ENCODE measurements at places on chromosomes 13 and 19.
A peak's percentile ranks its signal among the peaks of the same experiment; 100 is the strongest.

DNA sequence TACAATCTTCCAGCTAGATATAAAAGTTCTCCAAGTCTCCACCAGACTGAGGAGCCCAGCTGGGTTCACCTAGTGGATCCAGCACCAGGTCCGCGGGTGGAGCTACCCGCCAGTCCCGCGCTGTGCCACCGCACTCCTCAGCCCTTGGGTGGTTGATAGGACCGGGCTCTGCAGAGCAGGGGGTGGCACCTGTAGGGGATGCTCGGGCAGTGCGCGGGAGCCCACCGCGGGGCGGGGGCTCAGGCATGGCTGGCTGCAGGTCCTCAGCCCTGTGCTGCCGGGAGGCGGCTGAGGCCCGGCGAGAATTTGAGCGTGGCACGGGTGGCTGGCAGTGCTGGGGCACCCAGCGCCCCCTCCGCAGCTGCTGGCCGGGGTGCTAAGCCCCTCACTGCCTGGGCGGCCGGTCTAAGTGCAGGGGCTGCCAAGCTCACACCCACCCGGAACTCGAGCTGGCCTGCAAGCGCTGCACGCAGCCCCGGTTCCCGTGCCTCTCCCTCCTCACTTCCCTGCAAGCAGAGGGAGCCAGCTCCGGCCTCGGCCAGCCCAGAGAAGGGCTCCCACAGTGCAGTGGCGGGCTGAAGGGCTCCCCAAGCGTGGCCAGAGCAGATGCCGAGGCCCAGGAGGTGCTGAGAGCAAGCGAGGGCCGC is 542.8 kb upstream of the PCDH9 start:
- no peak for DNase-seq

- DNase-seq, result peak; percentile 27
These were observed 2.6 kb downstream of the POU2F2 start for GRCh38 chr19:42129399-42130253.

- DNase-seq, result no peak
These were observed 14.3 kb downstream of the ZBTB7A start for GRCh38 chr19:4052114-4052992.

- DNase-seq, result no peak
These were observed 865.7 kb upstream of the SLC10A2 start for GRCh38 chr13:103931885-103932284.

DNA sequence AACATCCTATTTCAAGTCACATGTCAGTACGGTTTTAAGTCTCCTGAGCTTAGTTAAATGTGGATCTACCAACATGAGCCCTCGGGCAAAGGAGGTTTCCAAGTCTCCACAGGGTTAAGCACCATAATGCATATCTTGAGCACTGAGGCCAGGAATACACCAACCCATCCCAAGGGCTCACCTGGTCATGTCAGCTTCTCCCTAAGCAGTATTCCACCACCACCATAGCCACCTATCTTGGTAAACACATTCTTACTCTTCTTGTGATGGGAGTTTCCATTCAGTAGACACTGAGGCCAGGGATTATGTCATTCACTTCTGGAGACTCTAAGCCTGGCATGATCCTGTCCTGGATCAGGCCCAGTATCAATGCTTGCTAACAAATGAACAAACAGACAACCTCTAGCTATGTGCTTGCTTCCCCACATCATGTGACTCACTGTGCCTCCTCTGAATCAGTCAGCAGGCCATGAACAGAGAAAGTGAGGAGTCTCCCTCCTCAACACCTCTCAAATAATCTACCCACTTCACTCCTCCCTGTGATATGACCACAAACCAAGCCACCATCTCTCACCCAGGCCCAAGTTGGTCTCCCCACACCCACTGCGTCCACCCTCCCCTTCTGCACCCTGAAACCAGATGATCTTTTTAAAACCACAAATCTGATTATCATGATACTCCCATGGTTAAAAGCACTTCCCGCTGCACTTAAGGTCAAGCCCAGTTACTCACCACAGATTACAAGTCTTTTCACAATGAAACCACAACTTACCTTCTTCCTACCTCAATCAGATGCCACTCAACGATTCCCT is 5.8 kb downstream of the PEG3 start:
- no peak for DNase-seq

- no peak for DNase-seq
These were observed 4.3 kb upstream of the C19orf25 start for GRCh38 chr19:1483131-1483978.

- DNase-seq, result no peak
These were observed 673 bp downstream of the ZNF486 start for GRCh38 chr19:20167651-20168122.

GRCh38 chr19:11463391-11463790 is 17.5 kb downstream of the ELAVL3 start:
- DNase-seq, result no peak

- DNase-seq, result no peak
These were observed 1.3 kb upstream of the PPAN start for GRCh38 chr19:10104665-10105508.

DNA sequence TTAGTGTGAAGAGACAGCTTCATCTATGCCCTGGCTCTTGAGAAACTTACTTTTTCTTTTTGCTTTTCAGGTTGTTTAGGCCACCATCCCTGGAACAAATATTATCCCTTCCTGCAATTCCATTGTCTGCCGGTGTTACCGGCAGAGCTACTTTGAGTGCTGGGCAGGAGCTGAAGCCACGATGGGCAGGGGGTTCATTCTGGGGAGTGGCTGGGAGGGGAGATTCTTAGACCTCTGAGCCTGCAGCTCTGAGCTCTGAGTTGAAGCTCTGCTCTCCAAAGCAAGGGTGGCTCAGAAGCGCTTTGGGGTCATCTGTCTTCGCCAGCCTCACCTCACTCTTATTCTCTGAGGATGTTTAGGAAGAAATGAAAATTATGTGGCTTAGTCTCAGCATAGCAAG is 1066.6 kb upstream of the SLC10A2 start:
- no peak for DNase-seq

- DNase-seq, result no peak
These were observed 47.6 kb upstream of the SLC15A1 start for GRCh38 chr13:98800078-98800477.

DNA sequence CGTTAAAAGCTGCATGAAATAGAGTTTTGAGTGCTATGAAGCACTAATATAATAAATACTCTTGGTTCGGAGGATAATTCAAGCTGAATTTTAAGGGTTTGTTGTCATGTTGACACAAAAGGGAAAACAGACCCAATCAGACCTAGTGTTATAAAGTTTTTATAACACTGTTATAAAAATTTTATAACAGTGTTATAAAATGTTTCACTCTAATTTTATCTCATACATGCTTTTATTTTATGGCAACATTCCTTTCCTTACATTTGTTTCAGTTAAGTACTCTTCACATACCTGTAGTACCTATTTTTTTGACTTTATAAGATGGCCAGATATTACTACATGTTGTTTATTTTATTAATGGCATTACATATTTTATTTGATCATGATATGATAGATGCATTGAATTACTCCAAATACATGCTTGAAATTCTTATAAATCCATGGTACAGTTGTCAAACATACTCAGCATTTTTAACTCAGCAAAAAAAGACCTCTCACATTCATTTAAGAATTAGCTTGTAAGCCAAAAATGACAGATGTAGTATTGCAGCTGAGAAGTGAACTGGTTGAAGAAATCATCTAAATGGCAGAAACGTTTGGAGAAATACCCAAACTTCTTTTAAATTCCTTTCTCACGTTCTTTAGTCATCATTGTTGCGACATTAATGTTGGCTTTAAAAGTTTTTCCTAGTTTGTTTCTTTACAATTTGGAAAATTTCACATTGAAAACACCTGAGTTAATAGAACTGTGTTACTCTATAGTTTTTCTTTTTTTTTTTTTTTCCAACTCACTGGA is 104.5 kb downstream of the PIBF1 start:
- no peak for DNase-seq

- DNase-seq, result no peak
These were observed 33.3 kb downstream of the MCF2L start for GRCh38 chr13:113002206-113002912.

- DNase-seq, result no peak
These were observed 26.7 kb upstream of the RNASEH2B start for GRCh38 chr13:50882816-50883435.

DNA sequence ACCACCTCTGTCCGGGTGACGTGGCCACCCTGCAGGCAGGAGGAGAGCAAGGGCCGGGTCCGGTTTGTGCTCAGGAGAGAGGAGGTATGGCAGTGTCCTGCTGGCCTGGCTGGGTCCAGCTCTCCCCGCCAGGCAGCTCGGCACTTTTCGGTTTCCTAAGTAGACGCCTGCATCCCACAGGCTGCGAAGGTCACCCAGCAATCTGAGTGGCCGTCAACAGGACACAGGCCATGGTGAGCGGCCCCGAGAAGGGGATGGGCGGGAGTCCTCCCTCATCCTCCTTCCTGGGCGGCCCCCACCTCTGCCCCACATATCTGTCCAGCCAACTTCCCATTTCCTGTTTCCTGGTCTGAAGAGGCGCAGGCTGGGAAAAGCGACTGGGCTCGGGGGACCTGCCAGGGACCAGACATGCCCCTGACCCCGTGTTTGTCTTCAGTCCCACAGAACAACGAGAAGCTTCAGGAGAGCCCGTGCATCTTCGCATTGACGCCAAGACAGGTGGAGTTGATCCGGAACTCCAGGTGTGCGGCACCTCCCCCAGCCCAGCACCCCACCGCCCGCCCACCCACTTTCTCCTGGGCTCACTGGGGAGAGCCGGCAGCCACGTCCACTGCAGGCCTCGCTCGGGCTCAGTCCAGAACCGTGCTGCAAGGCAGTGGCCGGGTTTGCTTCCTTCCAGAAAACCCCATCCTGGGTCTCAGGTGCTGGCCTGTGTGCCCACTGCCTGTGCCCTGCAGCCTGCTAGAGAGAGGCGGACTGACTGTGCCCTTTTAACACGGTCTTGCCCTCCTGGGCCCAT is 16.3 kb downstream of the PIAS4 start:
- DNase-seq, result no peak

- DNase-seq, result no peak
These were observed 13.4 kb downstream of the CAPS start for GRCh38 chr19:5927441-5927821.

GRCh38 chr13:110677731-110678545 is 28.0 kb downstream of the CARS2 start:
- DNase-seq, result no peak

GRCh38 chr19:19417046-19417445 is 11.6 kb downstream of the GATAD2A start:
- DNase-seq, result no peak

DNA sequence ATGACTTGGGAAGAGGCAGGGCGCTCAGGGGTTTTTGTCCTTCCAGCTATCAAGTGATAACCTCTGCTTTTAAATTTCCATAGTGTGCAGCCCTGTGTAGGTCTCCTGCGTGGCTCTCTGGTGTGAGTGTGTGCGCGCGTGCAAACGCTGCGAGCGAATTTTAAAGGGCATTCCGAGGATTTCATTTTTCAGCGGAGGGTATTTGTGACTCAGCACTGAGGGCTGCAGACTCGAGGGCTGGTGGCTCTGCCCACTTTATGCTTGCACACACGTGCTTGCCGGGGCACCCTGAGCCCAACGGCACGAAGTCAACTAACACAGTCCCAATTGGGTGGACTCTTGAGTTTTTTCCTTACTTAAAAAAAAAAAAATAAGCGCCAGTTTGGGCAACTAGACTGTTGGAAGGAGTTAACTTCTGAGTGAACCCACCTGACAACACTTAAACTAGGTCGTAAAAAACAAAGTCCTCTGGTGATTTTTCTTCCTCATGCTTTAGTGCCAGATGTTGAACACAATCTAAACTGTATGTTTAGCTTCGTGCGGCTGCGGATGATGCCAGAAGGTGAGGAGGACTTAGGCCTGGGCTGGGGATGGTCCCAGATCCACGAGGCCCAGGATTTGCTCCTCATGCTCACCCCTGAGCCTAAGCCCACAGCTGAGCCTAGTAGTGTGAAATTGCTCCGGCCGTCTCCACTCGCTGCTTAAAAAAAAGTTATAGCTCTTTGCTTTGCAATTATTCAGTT is 2.1 kb downstream of the FGF9 start:
- DNase-seq, result no peak

DNA sequence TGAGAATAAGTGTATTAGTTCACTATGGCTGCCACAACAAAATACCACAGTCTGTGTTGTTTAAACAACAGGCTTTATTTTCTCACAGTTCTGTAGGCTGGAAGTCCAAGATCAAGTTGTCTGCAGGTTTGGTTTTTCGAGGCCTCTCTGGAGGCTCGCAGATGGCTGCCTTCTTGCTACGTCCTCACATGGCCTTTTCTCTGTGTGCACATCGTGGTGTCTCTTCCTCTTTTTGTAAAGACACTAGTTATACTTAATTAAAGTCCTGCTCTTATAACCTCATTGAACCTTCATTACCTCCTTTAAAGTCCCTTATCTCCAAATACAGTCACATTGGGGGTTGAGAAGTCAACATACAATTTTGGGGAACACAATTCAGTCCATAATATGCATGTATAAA is 10.6 kb downstream of the CSNK1A1L start:
- no peak for DNase-seq

- DNase-seq, result no peak
These were observed 169.5 kb downstream of the DCLK1 start for GRCh38 chr13:35961461-35962220.

DNA sequence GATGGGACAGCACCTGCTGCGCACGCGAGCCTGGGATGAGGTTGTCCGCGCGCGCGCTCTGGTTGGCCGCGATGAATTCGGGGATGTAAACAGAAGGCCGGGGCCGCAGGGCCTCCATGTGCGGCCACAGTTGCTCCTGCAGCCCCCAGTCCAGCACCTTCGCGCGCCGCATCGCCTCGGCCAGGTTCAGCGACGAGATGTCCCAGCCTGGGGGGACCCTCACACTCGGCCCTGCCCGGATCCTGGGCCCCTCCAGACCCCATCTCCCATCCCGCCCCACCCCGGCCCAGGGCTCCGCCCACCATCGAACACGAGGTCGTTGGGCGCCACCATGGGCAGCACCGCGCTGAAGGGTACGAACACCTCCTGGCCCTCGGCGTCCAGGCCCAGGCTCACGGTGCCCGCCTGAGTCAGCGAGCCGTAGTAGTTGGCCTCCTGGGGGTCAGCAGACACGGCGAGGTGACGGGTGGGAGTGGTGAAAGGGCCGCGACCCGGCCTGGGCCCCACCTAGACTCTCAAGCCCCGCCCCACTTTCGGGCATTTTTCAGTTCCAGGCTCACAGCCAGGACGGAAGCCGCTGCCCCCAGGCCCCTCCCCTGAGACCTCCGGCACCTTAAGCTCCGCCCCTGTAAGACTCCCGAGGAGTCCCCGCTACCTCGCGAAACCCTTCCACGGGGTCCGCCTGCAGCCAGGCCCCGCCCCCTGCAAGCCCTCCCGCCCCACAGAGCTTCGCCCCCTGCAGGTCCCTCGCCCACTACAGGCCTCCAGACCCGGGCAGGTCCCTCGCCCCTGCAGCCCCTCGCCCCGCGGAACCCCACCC is 1.1 kb downstream of the ISYNA1 start:
- DNase-seq, result no peak

DNA sequence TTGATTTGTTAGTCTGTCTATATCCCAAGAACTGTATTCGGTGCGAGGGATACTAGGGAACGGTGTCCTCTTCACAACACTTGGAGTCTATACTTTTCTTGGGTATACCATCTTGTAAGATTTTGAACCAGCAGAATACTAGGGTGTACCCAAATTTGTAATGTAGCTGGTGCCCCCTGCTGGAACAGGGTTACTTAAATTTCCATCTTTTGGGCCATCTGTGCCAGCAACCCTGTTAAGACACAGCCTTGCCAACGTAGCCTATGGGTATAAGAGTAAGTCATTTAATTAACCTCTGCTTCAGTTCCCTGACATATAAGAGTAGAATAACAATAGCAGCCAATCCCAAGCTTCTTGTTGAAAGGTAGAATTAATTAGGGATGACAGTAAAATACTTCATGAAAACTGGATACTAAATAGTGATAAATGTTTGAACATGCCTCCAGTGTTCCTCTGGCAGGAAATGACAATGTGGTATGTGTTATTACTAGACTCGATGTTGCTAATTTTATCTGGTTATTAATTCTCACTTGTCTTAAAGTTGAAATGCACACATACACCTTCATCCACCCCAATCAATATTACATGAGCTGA is 607.6 kb downstream of the FGF9 start:
- DNase-seq, result no peak

Data from putamen (tissue), 1 donor.